ENCODE measurements at places on chromosomes 7 and 10. TPM values are rescaled to one million over a fixed set of nuclear protein-coding genes. Genes with fewer than 3 reads are reported as not detected.

CYP2C9 gene
- not detected for total RNA-seq

KIF20B gene
- 9.9 TPM for total RNA-seq

LIPJ gene
- not detected for total RNA-seq

PLEKHS1 gene
- 0.11 TPM for total RNA-seq

CPXM2 gene
- total RNA-seq = not detected

TMEM270 gene
- not detected for total RNA-seq

ENTPD1 gene
- total RNA-seq = 1.2 TPM

CPA1 gene
- total RNA-seq = not detected

AKR1C2 gene
- total RNA-seq = not detected

GRCh38 chr10:28300027-28300426 lies 2.8 kb downstream of the MPP7 start:
- DNase-seq = peak; percentile 2

DNA sequence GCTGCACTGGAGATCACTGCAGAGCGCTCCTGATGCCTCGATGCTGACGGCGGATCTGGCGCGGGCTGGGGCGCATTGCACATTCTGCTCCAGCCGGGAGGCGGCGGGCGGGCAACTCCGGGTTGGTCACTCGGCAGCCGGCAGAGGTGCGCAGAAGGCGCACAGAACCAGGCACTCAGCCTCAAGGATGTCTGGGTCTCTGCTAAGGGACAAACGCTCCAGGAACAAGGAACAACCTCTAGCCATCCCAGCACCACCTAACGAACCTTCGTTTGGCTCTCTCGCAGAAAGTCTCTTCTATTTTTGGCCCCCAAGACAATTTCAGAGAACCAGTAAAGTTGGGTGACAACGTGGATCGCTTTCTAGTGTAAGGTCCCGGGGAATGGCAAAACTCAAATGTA lies 254.6 kb downstream of the OTUD1 start:
- no peak for DNase-seq

DNA sequence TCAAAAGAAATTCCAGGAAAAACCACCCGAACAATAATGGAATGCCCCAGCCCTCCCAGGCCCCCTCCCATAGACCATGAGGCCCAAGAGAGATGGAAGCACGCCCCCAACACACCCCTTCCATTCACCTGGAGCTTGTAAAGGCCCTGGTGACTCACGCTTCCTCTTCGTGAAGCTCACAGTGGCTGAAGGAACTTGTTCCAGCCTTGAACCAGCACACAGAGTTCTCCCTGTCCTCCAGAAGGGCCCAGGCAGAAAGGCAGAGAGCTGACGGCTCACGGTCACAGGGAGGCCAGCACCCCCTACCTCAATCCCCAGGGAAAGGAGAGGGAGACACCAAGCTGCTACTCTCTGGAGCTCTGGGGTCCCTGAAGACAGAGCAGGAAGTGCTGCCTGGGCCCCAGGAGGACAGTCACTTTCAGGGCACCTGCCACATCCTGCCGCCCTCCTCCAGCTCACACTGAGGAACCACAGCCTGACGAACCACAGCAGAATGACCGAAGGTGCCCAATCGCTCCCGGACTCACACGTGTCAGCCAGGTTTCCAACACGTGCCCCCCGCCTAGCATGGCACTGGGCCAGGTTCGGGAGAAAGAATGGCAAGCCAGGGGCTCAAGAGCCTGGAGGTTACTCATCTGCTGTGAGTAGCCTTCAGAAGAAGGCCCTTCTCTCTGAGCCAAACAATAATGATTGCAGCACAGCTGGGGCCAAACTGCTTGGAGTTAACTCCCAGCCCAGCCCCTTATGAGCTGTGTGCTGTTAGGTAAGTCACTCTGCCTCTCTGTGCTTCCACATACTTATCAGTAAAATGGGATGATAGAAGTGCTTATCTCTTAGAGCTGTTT lies 52.8 kb downstream of the DLG5 start:
- no peak for DNase-seq

DNA sequence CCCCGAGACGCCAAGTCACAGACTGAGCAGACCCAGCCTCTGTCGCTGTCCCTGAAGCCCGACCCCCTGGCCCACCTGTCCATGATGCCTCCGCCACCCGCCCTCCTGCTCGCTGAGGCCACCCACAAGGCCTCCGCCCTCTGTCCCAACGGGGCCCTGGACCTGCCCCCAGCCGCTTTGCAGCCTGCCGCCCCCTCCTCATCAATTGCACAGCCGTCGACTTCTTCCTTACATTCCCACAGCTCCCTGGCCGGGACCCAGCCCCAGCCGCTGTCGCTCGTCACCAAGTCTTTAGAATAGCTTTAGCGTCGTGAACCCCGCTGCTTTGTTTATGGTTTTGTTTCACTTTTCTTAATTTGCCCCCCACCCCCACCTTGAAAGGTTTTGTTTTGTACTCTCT lies 215.6 kb downstream of the TCF7L2 start:
- DNase-seq = no peak

GRCh38 chr10:64659311-64659710 lies 1138.1 kb downstream of the REEP3 start:
- DNase-seq = no peak

DNA sequence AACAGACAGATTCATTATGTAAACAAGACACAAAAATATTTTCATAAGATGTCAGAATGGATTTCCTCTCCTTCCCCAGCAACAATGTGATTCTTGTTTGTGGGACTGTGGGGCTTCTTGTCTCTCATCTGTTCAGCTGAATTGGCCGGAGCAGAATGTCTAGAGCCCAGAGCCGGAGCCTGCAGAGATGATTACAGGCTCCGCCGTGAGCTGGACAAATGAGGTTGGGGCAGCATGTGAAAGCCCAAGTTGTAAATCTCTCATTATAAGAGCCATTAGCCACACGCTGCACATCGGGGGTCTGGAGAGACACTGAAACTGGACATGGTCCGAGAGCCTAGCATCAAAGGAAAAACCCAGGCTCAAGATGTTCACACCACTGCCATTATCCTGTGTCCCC lies 137.0 kb upstream of the ADAM12 start:
- peak; percentile 54 for DNase-seq

DNA sequence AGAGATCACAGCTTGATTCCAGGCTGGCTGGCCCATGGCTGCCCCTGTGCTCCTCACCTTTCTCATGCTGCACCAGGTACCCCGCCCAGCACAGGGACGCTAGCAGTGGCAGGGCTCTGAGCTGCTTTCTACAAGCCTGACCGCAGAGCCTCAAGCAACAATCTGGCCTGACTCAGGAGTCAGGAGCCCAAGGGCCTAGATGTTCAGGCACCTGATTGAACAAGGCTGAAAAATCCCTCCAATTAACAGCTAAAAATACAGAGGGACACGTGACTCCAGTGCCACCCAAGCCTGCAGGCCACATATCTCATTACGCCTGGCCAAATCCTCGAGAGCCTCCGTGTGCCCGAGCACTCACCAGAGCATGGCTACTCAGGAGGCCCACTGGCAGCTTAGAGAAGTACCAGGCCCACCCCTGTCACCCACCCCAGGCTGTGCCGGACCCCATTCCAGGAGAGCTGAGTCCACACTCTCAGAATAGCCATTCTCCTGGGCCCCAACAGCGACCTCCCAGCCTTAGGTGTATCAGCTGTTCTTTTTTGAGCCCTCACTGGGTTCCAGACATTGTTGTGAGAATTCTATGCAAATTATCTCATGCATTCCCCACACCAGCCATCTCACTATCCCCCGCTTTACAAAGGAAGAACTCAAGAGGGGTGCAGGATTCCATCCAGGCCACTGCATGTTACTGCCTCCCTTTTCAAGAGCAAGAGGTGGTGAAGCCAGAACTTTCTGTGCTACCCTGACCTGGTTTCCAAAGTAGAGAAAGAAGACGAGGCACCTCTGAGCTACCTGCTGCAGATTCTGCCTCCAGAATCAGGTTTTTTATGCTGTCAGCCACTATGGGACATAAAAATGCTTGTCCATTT lies 98.3 kb downstream of the COL13A1 start:
- no peak for DNase-seq

- no peak for DNase-seq
Observed at GRCh38 chr10:75634947-75635346, 203.5 kb downstream of the LRMDA start.

GRCh38 chr7:105682341-105683060 lies 101.2 kb upstream of the EFCAB10 start:
- no peak for DNase-seq

- no peak for DNase-seq
Observed at GRCh38 chr10:121804460-121804859, 123.4 kb downstream of the ATE1 start.

DNA sequence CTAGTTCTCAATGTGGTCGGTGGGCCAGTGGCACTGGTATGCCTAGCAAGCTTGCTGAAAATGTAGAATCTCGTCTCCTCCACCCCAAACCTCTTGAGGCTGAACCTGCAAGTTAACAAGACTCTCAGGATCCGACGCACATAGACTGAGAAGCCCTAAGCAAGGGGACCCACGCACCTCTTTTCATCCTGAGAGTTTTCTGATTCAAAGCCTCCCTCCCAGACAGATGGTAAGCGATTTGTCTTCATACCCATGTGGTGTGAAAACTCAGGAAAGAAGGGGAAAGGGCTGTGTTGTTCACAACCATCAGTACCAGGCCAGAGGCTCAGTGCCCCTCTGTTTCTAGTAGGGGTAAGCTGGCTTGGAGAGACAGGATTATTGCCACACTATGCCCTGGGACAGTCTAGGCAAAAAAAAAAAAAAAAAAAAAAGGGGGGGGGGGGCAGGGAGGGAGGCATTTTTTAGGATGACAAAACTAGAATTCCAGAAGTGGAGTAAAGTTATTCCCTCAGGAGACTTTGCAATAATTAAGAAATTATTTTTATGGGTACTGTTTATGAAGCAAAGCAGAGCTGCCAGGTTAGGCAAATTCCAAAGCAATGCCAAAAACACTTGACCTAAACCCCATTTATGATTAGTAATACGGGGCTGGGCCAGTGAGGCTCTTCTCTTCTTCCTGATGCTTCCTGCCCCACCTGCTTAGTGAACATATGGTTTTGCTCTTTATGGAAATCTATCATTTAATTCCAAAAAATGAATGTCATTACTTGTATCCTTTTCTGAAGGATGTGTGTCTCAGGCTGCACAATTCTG lies 117.6 kb upstream of the PDLIM1 start:
- DNase-seq = no peak

DNA sequence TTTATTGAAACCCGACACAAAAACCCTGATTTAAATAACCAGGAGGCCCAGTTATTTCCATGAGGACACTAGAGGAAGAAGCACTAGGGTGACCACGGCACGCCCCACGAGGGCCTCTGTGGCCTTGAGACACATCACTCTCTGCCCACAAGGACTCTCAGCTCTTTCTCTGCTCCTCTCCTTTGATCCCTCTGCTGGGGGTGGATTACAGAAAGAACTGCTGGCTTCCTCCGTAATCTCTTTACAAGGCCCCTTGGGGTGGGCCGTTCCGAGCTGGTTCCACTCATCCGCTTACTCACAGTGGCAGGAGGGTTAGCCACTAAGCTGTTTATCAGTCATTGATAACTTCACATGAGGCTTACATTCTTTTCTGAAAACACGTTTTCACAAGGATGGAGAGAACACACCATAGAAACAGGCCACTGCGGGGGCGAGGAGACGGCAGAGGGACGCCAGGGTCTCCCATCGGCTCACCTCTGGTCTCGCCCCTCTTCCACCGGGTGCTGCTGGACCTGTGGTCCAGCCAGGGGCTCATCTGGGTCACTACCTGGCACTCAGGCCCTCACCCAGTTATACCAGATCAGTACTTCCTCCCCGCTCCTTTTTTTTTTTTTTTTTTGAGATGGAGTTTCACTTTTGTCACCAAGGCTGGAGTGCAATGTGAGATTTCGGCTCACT lies 17.6 kb upstream of the PFKFB3 start:
- DNase-seq = no peak

GRCh38 chr10:44978570-44979280 lies at the start of gene DEPP1:
DEPP1 (minus strand) TSS chr10:44978809; CDS start chr10:44978030, 779 bp downstream.
- peak; percentile 91 for DNase-seq

- peak; percentile 80 for DNase-seq
Observed at GRCh38 chr10:133454204-133454893, 604 bp downstream of the SCART1 start.

DNA sequence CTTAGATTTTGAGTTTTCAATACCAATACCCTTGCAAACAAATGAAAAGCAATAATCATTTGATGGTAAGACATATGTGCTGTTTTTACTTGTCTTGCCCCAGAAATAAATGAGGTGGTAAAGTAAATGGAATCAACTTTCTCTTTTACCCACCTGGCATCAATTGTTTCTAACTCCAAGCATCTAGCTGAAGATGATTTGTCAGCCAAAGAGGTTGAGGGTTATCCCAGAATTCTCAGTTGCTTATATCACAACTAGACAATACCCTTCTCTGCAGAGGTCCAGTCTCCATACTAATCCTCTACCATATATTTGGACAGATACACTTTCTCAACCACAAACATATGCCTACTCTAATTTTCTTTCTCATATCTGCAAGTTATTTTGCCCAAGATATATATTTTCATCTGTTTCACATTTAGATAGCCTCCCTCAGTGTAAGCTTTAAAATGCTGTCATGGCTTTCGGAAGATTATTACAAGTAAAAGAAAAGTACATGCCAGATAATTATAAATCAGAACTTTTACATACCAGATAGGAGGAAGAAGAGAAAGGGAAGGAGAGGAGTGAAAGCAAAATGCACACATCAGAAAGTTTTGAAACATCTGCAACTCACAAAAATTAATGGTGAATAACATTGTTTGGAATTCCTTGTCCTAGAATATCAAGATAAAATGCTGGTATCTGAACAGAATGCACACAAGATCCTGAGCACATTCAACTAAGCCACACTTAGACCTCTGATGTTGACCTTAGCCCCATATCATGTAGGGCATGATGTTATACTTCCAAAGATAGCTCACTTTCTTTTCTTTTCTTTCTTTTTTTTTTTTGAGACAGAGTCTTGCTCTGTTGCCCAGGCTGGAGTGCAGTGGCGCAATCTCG lies 146.6 kb downstream of the REEP3 start:
- DNase-seq = no peak

GRCh38 chr7:119556436-119556835 lies 716.5 kb upstream of the KCND2 start:
- DNase-seq = no peak

- no peak for DNase-seq
Observed at GRCh38 chr10:31972519-31973041, 43.9 kb upstream of the ARHGAP12 start.

DNA sequence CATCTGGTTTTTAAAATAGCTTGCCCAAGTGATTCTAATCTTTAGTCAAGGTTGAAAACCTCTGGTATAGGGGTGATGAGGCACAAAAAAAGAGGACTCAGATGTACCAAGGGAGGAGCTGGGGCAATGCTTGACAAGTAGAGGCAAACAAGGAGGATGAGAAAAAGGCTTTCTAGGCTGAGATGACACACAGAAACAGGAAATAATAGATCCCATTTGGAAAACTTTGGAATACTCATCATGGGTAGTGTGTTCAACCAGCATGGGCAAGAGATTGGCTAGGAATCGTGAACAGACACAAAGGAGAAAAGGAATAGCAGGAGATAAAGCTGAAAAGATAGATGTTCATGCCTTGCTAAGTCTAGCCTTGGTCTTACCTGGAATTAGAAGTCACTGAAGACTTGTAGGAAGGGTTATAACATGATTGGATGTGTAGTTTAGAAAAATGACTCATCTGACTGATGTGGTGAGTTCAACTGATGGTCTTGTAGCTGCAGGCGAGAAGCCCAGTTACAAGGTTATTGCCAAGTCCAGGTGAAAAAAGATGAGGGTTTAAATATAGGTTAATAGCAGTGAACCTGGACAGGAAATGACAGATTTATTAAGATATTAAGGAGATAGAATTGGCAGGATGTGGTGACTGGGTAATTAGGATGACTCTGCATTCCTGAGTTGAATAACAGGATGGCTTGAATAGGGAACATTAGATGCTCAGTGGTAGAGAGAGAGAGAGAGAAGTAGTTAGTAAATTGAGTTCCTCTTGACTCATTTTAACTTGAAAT lies 214.0 kb upstream of the LRGUK start:
- no peak for DNase-seq

- DNase-seq = no peak
Observed at GRCh38 chr7:110204527-110204926, 886.4 kb upstream of the LRRN3 start.

Measured in osteocyte (in vitro differentiated cells).